ENCODE measurements at places on chromosomes 13 and 19.

- no peak for DNase-seq
Measured at GRCh38 chr13:114082849-114083645, 49.4 kb downstream of the RASA3 start.

GRCh38 chr13:19960653-19960976 lies 2.1 kb downstream of the ZMYM2 start:
- DNase-seq, result no peak

DNA sequence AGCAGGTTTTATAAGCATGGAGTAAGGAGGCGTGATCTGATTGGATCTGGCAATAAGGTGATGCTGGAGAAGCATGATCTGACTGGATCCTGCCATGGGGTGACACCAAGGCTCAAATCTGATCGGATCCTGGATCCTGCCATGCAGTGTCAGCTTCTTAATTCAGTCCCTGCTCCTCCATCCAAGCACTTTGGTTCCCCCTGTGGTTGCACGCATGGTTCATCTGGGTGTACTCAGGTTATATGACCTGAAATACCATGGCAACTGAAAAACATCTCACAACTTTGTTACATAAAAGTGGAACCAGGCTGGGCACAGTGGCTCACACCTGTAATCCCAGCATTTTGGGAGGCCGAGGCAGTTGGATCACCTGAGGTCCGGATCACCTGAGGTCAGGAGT lies 17.6 kb upstream of the KLK4 start:
- no peak for DNase-seq

- DNase-seq, result no peak
Measured at GRCh38 chr19:38063928-38064327, 156.9 kb downstream of the SIPA1L3 start.

DNA sequence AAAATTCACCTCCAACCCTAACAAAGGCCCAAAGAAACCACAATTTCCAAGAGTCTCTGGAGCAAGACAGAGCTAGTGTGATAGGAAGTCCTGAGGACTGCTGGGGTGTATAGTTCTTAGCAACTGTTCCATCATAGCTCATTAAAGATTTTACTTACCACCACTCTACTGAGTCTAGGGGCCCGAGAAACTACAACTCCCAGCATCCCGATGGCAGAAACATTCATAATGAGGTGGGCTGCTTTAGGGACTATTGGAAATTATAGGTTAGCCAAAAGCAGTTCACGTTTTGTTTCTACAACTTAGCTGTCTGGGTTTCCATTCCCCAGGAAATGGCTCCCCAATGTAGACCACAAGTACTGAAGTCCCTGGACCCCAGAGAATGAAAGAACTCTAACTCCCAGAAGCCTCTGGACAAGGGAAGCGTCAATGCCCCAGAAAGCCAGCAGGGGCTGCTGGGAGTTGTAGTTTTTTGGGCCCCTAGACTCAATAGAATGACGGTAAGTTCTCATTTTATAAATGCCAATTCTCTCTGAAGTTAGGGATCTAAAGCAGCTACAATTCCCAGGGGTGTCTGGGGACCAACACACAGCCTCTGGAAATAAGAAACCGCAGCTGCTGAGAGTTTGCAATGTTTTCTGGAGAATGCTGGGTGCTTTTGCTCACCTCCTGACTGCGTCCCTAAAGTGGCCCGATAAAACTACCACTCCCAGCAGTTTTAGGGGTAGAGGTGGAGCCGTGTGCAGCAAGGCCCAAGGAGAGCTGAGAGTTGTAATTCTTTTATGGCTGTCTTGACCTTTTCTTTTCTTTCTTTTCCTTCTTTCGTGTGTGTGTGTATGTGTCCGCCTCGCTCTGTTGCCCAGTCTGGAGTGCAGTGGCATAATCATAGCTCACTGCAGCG lies 11.1 kb downstream of the FTL start:
- DNase-seq, result no peak

DNA sequence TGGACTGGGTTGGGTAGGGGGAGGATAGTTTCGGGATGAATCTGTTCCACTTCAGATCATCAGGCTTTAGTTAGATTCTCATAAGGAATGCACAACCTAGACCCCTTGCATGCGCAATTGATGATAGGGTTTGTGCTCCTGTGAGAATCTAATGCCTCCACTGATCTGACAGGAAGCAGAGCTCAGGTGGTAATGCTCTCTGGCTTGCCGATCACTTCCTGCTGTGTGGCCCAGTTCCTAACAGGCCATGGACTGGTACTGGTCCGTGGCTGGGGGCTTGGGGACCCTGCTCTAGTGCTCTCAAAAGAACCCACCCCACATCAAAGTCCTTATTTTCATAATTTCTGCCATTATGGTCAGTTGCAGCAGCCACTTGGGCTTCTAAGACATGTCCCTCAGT lies 30.1 kb downstream of the DNAJC3 start:
- DNase-seq, result no peak

- no peak for DNase-seq
Measured at GRCh38 chr13:45798851-45799250, 52.7 kb downstream of the SIAH3 start.

- DNase-seq, result no peak
Measured at GRCh38 chr13:21034603-21035191, 26.7 kb downstream of the LATS2 start.

- DNase-seq, result no peak
Measured at GRCh38 chr13:39185326-39185725, 147.1 kb downstream of the NHLRC3 start.

DNA sequence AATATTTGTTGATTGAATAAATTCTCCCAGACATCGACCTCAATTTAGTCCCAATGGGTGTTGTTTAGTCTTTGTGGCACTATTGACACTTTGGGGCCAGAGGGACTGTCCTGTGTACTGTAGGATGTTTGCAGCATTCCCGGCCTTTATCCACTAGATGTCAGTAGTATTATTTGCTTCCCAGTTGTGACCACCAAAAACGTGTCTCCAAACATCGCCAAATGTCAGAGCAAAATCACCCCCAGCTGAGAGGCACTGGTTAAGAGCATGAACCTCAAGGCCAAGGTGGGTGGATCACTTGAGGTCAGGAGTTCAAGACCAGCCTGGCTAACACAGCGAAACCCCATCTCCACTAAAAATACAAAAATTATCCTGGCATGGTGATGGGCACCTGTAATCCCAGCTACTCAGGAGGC lies 15.4 kb downstream of the NLRP12 start:
- DNase-seq, result no peak

- DNase-seq, result no peak
Measured at GRCh38 chr13:110312339-110313031, 5.4 kb downstream of the COL4A2 start.

All from CD4-positive, alpha-beta memory T cell (primary cell).